ENCODE measurements at places on chromosomes 2 and 18.

DNA sequence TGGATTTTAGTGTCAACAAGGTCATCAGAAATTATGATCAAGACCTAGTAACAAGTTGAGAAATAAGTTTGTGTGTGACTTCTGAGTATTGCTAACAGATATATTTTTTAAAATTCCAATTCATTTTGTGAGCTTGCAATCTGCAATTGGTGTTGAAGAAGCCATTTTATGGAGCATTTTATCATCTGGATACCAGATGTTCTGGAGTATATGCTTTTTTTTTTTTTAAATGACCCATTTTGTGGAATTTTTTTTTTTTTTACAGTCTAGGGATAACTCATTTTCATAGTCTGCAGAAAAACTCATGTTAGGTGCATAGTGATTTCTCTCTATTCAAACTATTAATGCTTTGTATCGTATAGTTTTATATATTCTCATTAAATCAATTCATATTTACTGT, 12.6 kb downstream of the QPCT start:
- DNase-seq: no peak

DNA sequence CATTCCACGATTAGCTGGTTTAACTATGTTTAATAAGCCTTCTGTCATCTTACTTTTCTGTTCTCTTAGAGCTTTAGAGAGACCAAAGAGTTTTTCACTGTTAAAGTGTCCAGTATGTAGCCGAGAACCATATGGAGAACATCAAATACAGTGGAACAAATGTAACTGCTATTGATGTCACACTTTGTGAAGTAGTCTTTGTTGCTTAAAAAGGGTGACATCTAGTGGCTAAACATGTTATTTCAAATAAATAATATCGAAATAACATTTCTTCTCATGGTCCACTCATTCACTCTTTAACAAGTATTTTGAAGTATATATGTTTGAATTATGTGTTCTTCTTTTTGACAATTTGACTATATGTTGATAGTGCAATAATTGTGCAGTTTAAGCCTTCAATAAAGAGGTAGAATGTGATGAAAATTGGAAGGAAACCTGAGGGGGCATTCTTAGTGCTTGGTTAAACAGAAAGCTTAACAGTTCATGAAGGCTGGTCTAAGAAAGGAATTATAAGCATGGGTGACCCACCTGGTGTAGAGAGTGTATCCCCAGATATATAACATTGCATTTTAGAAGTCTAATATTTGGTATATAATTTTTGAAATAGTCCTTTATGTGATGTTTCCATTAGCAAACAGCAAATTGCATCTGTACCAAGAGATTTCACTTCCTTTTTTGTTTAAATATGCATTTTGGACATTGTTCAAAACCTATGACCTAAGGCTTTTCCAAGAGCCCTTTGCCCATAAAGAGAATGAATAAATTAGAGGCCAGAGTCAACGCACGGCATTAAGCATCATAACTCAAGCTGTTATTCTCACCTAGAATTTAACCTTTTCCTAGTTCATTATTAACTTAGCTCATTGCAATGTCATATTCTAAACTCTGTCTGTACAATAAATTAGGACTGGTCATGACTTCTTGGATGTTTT, 112.1 kb downstream of the KYNU start:
- peak; percentile 54 for DNase-seq

- no peak for DNase-seq
These were observed 270.7 kb downstream of the SRBD1 start for GRCh38 chr2:45340318-45340717.

- DNase-seq: no peak
These were observed 81.6 kb downstream of the CIB4 start for GRCh38 chr2:26559556-26559955.
